ENCODE measurements at places on chromosomes 4 and X.

GRCh38 chr4:98260047-98260578, 1.1 kb upstream of the RAP1GDS1 start:
- H3K36me3 ChIP-seq: no peaks in the 10 kb centered on the region
- peak overlapping the region; percentile 98 for H3K27ac ChIP-seq
- peak overlapping the region; percentile 47 for H3K4me3 ChIP-seq
- peak; percentile 68 for DNase-seq
- H3K27me3 ChIP-seq: no peaks in the 10 kb centered on the region
- peaks cover 16% of the 10 kb centered on the region for H3K4me1 ChIP-seq

GRCh38 chr4:1293991-1294390, 4.3 kb downstream of the MAEA start:
- no peak overlapping the region for H3K4me3 ChIP-seq
- H3K36me3 ChIP-seq: no peaks in the 10 kb centered on the region
- DNase-seq: peak; percentile 74
- H3K27me3 ChIP-seq: no peaks in the 10 kb centered on the region

- H3K36me3 ChIP-seq: no peaks in the 10 kb centered on the region
- DNase-seq: no peak
- no peaks in the 10 kb centered on the region for H3K4me1 ChIP-seq
- H3K27ac ChIP-seq: no peak overlapping the region
- no peaks in the 10 kb centered on the region for H3K27me3 ChIP-seq
Observed at GRCh38 chr4:127143460-127144195, 489.1 kb upstream of the INTU start.

GRCh38 chrX:52979993-52980392, 21.7 kb upstream of the FAM156A start:
- no peak for DNase-seq
- H3K4me1 ChIP-seq: peaks cover 4% of the 10 kb centered on the region
- H3K36me3 ChIP-seq: no peaks in the 10 kb centered on the region
- H3K27ac ChIP-seq: peak overlapping the region; percentile 1
- no peak overlapping the region for H3K4me3 ChIP-seq

DNA sequence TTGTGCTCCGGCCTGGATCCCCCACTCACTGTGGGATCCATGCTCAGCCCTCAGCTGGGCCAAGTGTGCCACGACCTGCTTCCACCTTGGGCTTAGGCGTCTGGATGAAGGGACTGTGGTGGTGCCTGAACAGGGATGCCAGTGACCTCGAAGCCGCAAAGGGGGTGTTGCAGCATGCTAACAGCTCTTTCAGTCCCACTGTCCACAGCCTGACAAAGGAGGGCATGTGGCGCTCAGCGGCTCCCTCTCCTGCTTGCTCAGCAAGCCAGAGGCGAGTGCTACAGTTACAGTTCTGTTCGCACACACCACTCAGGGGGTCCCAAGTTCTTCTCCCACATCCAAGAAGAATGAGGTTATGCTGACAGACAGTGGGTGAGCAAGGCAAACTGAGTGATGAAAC, 5.2 kb upstream of the IGBP1 start:
- H3K4me3 ChIP-seq: no peak overlapping the region
- no peak for DNase-seq
- no peaks in the 10 kb centered on the region for H3K4me1 ChIP-seq
- H3K36me3 ChIP-seq: no peaks in the 10 kb centered on the region
- no peak overlapping the region for H3K27ac ChIP-seq
